Stimulated activated CD8-positive, alpha-beta memory T cell treated with anti-CD3 and anti-CD28 coated beads, Interleukin-4, amount 100 ng/mL, for 4 hours (primary cell): ENCODE measurements at places on chromosomes 7 and 10.

DNA sequence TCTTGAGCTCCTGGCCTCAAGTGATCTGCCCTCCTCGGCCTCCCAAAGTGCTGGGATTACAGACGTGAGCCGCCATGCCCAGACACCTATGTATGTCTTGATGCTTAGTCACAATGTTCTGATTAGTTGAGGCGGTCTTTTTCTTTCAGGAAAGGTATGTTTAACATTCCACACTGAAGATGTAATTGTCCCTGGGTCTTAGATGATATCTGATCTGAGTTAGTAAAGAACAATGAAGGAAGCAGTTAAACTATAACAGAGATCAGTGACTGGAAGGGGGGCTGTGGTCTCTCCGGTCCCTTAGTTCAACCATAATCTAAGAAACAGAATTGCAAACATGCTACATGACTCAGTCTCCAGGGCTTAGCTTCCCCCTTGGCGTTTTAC, 31.5 kb upstream of the SH2D4B start:
- DNase-seq, result no peak

- DNase-seq, result no peak
Measured at GRCh38 chr10:59872892-59873463, 33.4 kb downstream of the CCDC6 start.

GRCh38 chr7:68288144-68288593, 1291.5 kb downstream of the TYW1 start:
- DNase-seq, result no peak

GRCh38 chr7:45682358-45682735, 108.2 kb downstream of the ADCY1 start:
- no peak for DNase-seq

GRCh38 chr7:66442385-66442784, 186.3 kb upstream of the KCTD7 start:
- DNase-seq, result no peak

GRCh38 chr7:130281260-130281659, 11.7 kb upstream of the CPA4 start:
- DNase-seq, result no peak

DNA sequence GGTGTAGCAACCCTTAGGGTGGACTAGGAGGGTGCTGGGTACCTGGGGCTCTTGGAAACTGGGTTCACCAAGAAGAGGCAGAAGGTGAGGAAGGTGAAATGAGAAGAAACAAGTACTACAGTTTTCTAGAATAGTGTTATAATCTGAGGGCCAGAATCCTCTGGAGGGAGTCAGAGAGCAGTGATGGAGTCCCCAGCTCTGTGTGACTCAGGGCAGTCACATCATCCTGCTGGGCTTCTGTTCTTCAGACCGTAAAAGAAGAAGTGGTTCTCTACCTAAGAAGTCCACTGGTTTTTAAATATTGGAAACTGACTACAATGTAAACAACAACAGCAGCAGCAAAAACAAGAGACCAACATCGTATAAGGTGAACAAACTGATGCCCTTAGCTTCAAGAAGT, 197.3 kb downstream of the PRPF18 start:
- DNase-seq, result no peak

DNA sequence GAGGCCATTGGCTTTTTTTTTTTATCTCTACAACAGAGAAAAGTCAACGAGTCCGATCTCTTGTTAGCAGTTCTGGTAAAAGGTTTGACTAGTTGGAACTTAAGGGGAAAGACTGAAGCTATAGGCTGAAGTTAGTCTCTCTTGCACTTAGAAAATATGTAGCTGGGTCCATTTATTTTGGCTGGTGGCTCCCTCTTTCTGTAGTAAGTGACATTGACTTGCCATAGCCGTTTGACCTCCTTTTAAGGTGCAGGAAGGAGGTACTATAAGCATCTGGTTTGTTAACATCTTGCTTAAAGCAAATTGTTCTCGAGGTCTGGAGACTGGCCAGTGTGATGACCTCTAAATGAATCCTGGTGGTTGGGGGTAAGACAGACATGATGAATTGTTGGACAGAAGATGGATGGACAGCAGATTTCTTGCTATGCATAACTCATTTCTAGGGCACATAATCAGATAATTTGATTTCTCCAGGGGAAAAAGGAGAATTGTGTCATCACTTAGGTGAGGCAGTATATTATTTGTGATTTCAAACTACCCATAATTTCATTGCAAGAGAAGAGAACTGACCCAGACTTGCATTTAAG, 356.3 kb upstream of the GALNT17 start:
- DNase-seq, result no peak

DNA sequence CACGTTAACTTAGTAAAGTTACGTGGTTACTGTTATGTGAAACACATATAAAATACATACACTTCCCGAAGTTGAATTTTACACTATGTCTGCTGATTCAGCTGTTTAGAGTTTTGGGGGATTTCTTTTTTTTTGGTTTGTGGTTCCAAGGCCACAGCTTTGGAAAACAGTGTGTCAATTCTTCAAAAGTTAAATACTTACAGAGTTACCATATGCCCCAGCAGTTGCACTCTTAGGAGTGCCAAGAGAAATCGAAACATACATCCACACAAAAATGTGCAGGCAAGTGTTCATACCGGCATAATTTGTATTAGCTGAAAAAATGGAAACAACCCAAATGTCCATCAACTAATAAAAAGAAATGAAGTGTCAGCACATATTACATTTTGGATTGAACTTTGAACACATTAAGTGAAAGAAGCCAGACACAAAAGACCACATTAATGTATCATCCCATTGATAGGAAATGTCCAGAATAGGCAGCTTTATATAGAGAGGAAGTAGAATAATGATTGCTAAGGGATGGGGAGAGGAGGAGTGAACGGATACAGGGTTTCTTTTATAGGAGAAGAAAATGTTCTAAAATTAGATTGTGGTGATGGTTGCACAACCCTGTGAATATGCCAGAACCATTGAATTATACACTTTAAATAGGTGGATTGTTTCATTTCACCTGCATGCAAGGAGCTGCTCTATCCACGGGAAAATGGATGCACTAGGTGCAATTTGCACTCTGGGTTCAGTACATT, 17.6 kb downstream of the APBB1IP start:
- DNase-seq, result no peak

DNA sequence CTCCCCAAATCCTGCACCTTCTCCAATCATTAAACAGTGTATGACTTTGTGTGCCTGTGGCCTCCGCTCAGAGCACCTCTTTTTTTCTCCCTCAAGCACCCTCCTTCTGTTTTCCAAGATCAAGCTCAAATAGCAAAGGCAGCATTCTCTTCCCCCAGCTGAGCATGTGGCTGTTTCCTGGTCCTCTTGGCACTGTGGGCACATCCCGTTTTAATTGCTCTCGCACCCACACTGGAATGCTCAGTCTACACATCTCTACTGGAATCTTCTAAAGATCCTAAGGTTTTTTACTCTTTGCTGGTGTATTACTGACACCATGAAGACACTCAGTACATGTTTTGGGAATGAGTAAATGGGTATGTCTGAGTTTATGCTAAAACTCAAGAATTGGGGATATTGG, 107.4 kb downstream of the WDFY4 start:
- DNase-seq, result no peak

DNA sequence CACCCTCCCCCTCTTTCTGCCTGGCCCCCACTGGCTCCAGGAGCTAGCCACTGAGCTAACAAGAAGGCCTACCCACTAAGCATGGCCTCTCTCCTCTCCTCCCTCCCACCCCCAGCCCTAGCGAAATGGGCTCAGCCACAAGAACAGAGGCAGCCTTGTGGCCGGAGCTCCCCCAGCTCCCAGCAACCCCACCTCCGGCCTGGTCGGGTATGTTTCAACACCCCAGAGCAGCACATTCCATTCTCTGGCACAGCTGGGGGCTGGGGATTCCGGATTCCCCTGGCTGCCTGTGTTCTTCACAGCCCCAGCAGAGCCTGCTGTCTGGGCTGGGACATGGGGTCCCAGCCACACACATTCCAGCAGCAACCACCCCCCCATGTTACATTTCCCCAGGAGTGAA, 9.0 kb downstream of the SFRP5 start:
- DNase-seq, result no peak

DNA sequence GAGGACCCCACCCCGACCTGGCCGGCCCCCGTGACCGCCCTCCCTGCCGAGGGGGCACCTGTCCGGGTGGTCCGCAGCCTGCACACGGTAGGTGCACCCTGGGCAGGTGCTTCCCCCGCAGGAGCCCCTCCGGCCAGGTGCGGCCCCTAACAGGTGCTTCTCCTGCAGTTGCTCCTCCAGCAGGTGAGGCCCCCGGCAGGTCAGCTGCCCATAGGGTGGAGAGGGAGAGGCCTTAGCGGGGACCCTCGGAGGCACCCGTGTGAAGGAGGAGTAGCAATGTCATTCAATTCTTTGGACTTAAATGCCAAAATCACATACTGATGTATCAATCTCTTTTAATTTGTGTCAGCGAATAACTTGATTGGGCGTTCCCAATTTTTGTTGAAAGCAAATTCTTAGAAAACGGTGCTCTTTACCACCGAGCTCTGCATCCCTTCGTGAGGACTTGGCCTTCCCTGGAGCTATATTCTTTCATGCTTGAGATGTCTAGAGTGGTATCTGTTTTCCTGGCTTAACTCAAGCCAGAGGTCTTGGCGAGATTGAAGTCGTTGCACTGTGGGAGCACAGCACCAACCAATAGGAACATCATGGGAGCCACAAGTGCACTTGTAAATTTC, 738 bp upstream of the NCAPG2 start:
- no peak for DNase-seq

DNA sequence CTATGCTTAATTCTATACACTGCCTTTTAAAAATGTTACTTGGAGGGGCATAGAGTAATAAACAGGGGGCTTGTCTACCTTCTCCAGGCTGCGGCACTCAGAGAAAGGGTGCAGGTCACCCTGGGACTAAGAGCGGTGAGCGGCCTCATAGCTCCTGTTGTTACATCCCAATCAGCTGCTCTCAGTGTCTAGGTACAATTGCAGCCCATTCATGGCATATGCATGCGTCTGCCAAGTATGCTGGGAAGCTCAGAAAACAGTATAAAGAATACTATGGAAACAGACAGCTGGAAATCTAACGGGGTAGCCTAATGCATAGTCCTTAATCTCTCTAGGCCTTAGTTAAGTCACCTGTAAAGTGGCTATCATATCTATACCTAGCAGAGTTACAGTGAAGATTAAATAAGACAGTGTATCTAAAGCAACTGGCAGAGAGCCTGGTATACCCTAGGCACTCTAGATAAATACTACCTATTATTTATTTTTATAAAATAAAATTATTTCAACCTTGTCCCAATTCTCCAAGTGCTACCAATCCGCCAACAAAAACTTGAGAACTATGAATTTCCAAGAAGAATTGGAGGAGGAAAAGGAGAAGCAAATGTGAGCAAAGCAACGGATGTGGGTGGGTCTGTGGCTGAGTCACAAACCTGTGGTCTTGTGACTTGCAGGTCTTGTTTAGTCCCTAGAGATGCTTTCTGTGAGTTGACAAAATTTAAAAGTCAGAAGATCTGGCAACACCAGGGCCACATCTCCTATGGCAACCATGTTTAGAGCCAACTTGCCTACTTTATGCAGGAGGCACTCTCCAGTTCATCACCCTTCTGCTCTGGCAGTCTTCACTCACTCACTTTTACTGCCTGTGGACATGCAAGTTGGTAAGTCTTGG, 183.0 kb downstream of the RAPGEF5 start:
- no peak for DNase-seq

- DNase-seq, result no peak
Measured at GRCh38 chr10:63636812-63637211, 115.6 kb downstream of the REEP3 start.

GRCh38 chr10:60778971-60779796, 906 bp downstream of the CDK1 start:
- DNase-seq, result no peak

GRCh38 chr10:29540016-29540415, 94.8 kb downstream of the SVIL start:
- no peak for DNase-seq

DNA sequence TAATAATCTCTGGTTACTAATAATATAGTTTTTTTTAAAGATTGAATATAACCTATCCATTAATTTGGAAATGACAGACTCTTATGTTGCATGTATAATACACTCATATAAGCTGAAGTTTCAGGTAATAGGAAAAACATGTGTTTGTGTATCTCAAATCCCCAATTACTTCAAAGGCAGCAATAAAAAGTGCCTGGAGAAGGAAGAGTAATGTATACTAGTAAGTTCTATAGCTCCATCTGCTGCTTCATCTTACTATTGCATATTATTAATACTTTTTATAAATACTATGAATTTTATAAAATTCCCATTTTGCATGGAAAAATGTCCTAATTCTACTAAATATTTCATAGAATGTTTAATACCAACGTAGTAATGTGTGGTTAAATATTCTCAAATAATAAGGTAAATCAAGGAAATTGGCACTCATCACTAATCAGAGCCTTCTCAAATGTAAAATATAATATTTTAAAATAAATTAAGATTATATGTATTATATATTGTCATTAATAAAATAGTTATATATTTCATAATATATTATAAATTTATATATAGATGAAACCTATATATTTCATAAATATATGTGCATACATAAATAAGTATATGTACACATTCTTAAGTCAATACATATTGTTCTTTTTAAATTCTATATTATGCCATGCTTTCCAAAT, 311.9 kb downstream of the HGF start:
- DNase-seq, result no peak

DNA sequence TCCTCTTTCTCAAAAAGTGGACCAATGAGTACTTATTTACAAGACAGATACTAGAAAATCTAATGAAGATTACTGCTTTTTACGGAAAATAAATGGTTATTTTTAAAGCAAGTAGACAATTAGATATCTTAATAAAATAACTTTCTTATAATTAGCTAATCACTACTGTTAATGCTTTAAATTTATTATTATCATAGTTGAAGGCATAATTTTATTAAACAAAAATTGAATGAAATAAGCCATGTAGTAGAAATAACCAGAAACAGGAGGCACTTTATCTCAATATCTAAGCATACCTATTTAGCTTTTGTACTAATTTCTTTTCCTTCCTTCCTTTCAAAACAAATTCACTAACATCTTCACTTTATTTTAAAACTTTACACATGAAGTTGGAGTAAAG, 134.9 kb downstream of the CHCHD3 start:
- DNase-seq, result no peak

DNA sequence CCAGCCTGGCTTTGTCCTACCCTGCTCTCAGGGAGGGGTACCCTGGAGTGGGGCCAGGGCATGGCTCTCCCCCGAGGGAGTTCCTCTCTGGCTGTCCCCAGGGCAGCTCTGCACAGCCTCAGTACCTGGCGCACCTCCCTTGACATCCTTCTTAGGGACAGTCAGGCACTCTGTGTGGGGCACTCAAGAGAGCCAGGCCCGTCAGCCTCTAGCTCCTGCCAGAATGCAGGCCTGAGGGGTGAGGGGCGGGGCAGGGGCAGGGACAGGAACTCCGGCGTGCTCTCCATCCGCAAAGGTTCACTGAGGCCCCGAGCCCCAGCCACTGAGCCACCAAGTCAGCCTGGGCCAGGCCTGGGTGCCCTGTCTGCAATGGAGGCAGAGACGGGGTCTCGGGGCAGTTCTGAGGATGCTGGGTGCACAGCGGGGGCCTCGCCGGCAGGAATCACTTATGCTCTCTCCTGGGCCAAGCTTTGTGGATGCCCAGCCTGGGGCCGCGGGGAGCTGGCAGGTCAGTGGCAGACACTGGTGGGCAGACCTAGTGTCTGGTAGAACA, 10.1 kb downstream of the LIMK1 start:
- no peak for DNase-seq
